Femur (tissue), 1 donor: ENCODE measurements at places on chromosomes 5 and 9.

DNA sequence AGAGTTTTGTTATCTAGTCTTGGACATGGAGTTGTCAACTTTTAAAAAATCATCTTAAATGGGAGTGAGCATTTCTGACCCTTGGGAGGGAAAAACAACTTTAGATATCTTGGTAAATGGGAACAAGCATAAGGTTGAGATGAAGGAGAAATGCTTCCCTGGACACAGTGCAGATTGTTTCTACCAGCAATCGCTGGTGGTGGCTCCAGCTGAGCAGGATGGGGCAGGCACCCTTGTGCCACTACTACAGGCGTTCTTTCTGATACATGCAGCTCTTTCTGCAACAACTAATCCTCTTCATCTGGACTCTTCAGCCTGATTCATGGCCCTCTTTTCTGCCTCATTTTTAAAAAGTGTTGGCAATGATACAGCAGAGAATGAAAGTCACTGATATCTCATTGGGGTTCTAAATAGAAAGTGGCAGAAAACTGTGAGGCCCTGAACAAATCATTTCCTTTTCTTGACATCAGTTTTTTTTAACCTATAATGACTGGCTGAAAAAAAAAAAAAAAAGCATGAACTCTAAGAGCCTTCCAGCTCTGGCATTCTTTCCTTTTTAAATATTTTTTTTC is 409.4 kb upstream of the PTGER4 start:
- no peak for DNase-seq

DNA sequence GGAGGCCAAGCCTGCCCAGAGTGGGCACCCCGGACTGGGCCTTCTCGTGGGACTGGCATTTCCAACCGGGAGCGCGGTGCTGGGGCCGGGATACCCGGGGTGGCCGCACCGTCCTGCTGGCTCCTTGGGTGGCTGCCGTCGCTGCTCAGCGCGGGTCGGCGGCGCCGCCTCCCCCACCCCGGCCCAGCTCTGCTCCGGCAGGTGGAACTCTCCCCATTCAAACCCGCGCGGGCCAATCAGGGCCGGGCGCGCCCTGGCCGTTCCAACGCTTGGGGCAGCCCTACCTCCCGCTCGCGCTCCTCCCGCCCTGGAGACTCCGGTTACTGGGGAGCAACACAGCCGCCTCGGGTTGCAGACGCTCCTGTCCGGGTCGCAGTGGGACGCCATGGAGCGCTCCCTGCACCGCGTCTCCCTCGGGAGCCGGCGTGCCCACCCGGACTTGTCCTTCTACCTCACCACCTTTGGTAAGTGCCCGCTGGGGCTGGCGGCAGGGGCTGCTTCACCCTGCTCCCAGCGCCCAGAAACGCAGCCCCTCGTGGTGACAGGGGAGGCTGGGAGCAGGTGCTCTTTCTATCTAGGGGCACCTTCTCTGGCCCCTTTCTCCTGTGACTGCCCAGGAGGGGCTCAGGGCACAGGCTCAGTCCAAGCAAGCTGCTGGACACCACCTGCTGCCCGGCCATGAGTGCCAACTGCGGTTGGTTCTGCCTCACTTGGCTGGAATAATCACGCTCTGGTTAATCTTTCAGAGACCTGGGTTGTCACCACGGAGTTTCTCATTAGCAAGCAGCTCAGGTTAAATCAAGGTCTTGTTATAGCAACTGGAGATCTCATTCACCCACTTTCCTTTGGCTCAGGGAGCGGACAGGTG is at the start of gene RGS3:
Gene RGS3 (plus strand): TSS at position 310 of the 868 bp plus-strand sequence. CDS start 76 bp downstream, at position 386.
- peak; percentile 47 for DNase-seq

- no peak for DNase-seq
These were observed 12.8 kb downstream of the DMXL1 start for GRCh38 chr5:119083679-119084078.

DNA sequence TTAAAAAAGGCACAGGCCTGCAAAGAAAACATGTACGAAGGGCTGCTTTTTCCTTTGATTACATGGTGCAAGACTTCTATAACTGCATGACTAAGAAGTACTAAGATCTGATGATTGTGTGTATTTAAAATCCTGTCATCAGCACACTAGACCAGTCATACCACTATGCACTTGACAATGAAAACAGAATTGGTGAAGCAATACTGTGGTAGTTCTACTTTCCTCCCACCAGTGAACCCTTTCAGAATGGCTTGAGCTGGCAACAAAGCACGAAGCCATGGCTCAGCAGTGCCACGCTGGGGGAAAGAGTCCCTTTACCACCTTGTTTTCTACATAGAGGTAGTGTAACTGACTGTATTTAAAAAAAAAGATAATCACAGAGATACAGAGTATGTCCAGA is 49.0 kb upstream of the POU5F2 start:
- DNase-seq, result no peak

- no peak for DNase-seq
These were observed 26.1 kb upstream of the SEC16A start for GRCh38 chr9:136508729-136509500.

DNA sequence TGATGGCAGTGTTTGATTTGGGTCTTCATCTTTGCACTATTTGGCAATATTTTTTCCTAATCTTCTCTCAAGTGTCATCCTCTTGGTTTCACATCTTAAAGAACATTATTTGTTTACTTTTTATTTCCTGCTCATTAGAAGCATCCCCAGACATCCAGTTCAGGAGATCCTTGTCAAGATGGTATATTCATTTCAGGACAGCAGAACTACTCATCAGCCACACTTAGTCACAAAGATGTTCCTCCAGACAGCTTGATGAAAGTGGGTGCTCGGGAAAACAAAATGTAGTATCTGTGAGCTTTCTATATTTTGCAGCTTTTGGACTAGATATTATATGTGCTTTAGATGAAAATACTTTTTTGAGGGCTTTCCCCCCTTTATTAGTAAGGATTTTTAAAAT is 72.1 kb upstream of the SREK1 start:
- DNase-seq, result no peak

DNA sequence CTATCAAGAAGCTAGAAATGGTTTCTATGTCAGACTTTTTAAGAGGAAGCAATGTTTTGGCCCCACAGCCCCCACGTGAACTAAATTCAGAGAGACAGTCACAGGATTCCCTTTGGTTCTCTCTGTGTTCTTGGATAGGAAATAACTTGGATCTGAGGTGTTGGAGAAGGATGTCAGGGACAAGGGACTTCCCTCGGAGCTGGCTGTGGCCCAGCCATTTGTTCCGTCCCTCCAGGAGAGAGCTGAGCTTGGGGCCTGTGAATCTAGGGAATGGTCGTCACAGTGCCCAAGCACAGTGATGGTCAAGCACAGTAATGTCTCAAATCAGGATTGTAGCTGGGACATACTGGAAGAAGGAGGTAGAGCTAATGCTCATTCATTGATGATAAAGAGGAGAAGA is 2.0 kb downstream of the C7 start:
- no peak for DNase-seq

- DNase-seq, result no peak
These were observed 12.4 kb upstream of the CRB2 start for GRCh38 chr9:123343443-123344191.

GRCh38 chr5:76986825-76987526 is 34.1 kb downstream of the CRHBP start:
- DNase-seq, result no peak

- no peak for DNase-seq
These were observed 536.5 kb upstream of the CDH10 start for GRCh38 chr5:25181249-25181648.

GRCh38 chr9:109963079-109963478 is 183.1 kb downstream of the PALM2AKAP2 start:
- no peak for DNase-seq

DNA sequence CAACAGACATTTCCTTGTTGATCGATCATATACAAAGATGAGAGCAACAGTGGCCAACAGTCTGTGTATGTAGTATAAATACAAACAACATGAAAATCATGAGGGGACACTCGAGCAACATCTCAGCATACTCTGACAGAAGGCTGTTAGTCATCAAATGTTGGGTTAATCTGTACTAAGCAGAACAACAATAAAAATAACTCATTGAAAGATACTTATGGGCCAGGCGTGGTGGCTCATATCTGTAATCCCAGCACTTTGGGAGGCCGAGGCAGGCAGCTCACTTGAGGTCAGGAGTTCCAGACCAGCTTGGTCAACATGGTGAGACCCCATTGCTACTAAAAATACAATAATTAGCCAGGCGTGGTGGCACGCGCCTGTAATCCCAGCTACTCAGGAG is 67.3 kb downstream of the SCAI start:
- no peak for DNase-seq

DNA sequence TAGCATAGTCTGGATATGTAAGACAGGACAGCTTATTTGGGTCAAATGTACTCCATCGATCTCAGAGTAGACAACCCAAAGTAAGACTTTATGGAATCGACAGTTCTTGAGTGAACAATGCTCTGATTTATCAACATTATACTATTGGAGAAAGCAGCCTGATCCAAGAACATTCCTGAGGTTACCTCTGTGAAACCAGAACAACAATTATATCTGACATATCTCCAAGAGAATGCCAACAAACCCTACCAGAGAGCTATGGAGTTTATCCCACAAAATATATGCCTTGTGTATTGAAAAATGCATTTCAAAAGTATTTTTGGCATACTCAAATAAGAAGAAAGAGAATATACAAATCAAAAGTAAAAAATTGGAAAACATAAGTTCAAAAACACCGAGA is 1985.9 kb downstream of the EFNA5 start:
- no peak for DNase-seq

- DNase-seq, result peak; percentile 87
These were observed 542 bp upstream of the TRIM52 start for GRCh38 chr5:181261320-181262049.

GRCh38 chr9:75834878-75835277 is 55.6 kb upstream of the PCSK5 start:
- DNase-seq, result no peak

GRCh38 chr9:81384911-81385310 is 304.4 kb downstream of the TLE1 start:
- DNase-seq, result no peak

DNA sequence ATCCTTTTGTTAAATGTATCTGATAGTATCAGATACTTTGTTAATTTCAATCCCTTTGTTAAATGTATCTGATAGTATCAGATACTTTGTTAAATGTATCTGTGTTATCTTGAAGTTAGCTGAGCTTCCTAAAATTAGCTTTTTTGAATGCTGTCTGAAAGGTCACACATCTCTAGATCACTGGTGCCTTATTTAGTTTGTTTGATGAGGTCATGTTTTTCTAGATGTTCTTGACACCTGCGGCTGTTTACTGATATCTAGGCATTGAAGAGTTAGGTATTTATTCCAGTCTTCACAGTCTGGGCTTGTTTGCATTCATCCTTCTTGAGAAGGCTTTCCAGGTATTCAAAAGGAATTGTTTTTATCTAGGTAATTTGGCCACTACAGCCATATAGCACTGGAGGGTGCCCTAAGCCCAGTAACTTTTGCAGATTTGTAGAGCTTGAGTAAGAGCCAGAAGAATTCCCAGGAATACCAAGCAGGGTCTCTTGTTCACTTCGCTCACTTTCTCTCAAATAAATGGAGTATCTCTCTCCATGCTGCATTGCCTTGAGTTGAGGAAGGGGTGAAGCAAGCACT is 435.4 kb upstream of the GRAMD2B start:
- no peak for DNase-seq

DNA sequence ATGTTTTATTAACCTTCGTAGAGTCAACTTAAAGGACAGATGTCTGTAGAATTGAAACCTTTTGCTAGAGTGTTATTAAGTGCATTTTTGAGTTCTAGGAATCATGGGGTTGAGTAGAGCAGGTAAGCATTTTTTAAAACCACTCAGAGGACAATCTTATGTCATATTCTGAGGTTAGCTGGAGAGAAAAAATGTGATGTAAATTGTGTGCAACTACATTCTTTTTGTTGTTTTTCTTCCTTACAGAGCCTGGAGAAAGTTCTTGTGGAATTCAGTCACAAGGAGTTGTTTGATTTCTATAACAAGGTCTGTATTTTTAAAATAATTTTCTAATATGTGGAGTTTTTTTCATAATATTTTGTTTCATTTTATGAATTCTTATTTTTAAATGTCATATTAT is 206.4 kb downstream of the COMMD10 start:
- no peak for DNase-seq

DNA sequence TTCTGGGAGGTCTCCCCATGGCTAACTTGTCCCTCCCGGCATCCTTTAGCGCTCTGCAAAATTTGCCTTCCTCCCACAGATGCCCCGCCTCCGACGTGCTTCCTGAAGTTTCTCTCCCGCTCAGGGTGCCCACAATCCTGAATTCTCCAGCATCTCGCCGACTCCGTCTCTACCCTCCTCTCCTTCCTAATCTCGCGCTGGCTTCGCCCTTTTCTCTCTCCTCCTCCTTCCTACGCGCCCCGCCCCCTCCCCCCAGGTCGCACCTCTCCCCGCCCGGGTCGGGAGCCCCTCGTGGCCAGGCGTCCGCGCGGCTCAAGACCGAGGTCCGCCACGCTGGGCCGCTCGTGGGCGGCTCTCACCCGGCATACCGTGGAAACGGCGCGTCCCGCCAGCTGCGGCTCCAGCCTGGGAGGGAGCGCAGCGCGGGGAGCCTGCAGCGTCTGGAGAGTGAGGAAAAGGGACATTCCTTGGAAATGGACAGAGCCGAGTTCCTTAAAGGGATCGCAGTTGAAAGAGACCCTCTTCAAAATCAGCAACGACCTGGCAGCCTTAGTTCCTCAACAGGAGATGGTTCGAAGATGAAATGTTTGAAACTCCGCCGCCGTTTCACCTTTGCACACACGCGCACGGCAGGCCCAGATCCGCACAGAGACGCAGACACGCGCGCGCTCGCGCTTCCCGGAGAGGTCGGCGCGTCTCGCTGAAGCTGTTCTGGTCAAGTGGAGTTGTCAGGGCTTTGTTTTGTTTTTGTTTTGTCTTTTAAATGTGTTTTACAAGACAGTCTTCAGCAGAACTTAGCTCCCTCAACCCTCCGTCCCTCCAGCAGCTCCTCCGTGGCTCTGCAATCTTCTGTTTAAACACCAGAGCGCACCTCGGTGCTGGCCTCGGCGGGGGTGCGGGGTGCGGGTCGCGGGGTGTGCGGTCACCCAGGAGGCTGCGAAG is 5.0 kb upstream of the IRX2 start:
- no peak for DNase-seq

DNA sequence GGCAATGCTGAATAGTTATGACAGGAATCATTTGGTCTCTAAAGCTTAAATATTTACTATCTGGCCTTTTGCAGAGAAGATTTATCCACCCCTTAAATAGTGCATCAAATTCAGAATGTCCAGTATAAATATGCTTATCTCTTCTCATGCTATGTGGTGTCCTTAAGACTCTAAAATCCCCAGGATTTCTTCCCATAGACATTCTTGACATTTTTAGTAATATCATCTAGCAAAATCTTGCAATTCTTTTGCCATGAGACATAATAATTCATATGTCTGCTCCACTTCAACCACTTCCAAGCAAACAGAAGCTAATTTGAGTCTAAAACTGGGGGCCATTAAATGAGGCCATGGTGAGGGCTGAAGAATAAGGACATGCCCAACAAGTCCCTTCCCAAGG is 1923.4 kb upstream of the CDH9 start:
- no peak for DNase-seq
